Panc1 (cell line): ENCODE measurements at places on chromosomes 13 and 19.

GRCh38 chr13:29758531-29759114 lies 91.8 kb downstream of the UBL3 start:
- no peak for DNase-seq

DNA sequence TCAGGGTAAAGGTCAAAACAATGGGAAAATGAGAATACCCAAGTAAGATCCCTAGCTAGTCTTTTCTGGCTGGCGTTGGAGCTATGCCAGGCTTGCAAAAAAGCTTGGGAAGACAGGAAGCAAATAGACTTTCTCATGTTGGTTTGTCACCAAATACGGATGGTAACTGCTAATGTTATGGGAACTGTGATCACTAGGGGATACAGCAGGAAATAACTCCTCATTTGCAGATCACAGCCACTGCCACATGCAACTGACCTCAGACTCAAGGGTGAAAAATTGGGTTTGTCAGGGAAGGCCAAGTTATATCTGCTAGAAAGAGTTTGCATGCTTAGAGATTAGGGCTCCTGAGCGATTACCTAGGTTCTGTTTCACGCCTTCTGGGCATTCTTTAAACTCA lies 162.9 kb downstream of the NHLRC3 start:
- no peak for DNase-seq

DNA sequence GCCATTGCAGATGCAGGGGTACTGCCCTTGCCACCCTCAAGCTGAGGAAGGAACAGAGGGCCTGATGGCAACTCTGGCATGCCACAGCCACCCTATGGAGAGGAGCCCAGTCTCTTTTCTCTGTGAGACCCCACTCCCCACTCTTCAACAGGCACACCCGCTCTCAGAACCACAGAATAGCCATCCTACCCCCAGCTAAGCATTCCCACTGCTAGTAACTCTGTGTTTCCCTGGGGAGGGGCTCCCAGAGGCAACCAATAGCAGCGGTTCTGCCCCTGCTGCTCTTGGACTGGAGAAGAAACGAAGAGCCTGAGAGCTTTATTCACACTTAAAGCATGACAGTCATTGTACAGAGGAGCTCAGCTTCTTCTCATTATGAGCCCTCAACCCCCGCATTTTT lies 49.3 kb downstream of the UBL3 start:
- DNase-seq, result no peak

- DNase-seq, result no peak
Observed at GRCh38 chr13:109883181-109884180, 97.1 kb upstream of the IRS2 start.

DNA sequence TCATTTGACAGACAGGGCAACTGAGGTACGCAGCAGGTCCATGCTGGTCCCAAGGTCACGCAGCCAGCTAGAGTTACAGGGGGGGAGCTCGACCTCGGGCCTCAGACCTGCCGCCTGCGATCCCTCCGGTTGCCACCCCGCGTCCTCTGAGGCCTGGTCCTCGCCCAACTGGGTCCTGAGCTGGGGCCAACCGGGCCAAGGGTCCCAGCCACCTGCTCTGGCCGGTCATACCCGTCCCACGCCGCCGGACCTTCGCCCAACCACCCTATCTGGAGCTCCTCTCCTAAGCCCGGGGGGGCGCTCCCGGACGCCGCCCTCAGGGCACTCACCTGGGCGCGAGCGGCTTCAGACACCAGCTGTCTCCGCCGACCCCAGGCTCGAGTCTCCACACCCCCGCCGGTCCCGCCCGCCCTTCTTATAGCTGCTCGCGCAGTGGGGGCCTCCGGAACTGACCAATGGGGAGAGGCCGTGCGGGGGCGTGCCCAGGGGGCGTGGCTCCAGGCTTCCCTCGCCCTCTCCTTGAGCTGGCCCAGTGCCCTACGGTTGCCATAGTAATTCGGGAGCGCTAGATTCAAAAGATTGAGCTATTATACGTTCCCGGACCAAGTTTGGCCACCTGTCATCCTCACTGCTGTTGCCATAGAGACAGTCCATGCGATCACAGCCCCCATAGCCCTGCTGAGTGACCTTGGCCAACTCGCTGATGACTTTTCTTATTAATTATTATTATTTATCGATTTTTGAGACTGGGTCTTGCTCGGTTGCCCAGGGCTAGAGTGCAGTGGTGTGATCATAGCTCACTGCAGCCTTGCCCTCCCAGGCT lies at the start of gene PLIN5:
PLIN5 (minus strand) TSS at position 389 of the 823 bp plus-strand sequence. CDS start 1,150 bp downstream, outside the sequence.
- DNase-seq, result no peak

DNA sequence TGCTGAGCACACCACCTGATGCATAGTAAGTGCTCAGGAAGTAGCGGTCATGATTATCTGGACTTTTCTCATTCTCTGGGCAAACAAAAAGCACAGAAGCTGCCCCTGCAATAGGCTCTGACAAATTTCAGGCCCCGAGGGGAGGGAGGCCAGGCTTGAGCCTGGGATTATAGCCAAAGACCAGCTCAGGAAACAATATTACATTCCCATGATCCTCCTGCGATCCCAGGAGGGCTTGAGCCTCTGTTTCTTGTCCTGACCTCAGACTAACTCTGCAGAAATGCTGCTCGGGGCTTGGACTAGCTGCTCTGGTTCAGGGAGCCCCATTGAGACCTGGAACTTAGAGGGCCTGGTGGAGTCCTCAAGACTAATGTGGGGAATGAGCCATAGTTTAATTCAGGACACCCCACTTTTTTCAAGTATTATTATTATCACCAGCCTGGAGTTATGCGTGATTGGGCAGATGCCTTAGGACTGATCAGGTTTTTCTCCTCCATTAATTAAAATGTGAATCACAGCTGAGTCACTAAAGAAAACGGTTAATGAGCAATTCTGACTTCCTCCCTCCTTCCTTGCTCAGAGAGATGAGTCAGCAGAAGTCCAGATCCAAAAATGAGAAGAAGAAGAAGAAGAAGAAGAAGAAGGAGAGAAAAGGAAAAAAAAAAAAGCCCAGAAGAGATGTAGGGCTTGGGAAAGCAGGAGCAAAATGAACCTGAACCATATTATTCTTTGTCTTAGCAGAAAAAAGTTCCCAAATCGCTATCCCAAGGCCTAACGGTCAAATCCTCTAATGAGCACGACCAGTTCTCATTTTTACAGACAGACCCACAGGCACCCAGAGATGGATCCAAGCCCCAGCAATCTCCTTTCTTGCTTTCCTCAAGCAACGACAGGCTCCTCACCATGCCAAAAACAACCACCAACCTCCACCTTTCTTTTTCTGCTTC lies 107.2 kb downstream of the CACNA1A start:
- DNase-seq, result peak; percentile 35

DNA sequence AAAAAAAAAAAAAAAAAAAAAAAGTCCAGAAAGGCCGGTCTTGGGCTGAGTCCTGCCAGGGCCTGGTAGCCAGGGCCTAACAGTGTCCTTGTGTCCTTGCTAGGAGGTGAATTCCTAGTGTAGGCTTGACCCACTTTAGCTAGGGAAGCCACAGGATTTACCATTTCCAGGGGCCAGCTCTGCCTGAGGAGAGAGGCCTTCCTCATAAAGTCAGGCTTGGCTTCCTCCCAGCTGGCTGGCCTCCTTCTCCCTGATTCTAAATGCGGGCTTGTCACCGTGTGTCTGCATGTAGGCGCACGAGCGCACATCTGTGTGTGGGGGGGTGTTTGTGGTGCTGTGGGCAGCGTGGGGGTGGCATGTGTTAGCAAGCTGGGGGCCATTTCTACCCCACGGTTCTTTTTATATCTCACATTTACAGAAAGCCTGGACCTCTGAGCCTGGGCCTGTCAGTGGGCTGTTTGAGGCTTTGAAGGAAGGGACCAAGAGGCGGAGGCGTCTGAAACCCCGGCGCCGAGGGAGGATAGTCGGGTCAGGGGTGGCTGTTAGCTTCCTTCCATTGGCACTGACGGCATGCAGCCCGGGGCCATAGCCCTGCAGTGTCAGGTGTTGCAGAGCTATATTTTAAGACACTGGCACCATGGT lies 31.7 kb downstream of the IER2 start:
- no peak for DNase-seq

DNA sequence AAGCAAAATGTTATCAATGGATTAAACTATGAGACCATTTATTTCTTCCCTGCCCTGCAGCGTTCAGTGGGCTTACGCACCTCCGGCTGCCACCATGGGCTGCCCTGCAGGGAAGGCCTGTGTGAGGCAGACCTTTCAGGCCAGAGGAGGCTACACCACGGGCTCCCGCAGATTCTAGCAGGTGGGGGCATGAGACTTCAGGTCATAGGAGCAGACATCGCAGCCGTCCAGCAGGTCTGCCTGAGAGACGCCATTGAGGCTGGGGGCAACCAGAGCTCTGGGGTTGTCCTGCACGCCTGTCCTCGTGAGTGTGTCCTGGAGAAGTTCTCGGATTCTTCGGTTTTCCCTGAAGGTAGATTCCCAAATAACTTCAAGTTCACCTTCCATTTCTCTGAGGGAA lies 9.4 kb upstream of the SLC7A9 start:
- DNase-seq, result no peak

DNA sequence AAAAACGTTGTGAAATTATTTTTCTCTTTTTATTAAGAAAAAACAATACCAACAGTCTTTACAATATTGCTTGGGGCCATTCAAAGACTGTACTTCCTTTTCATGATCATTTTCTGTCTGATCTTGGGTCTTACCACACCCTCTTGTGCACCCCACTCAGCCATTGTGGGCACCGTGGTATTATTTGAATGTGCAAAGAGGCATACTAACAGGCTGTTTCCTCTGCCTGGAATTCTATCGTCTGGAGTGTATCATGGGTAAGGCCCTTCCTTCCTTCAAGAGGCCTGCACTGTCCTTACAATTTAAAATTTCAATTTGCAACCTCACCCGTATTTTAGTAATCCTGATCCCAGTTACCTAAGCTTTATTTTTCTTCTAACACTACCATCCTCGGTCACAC lies 76.5 kb downstream of the FGF14 start:
- no peak for DNase-seq

GRCh38 chr19:55663846-55664536 lies 9.2 kb downstream of the U2AF2 start:
- no peak for DNase-seq

DNA sequence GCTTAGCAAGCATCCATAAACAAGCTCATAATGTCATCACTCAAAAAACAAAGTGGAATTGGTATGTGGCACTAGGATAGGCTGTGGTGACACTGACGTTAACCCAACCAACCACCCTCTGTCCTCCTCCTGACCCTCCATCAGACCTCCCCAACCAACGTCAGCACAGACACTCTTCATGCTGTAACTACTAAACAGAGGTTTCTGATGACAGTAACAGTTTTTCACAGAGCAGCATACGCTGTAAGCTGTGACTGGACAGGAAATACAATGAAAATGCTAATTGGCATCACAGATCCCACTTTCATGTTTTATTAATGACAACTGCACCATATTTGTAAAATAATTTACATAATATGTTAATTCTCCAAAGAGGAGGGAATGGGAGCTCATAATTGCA lies 238.0 kb downstream of the IRS2 start:
- DNase-seq, result no peak

GRCh38 chr19:29273000-29273640 lies 60.2 kb upstream of the UQCRFS1 start:
- DNase-seq, result no peak

- DNase-seq, result no peak
Observed at GRCh38 chr19:44635581-44636438, 7.9 kb upstream of the PVR start.

- no peak for DNase-seq
Observed at GRCh38 chr13:84352946-84353345, 470.7 kb upstream of the SLITRK1 start.

GRCh38 chr19:43310221-43310620 lies 40.9 kb upstream of the PSG9 start:
- no peak for DNase-seq

- no peak for DNase-seq
Observed at GRCh38 chr13:84574851-84575250, 692.6 kb upstream of the SLITRK1 start.

GRCh38 chr19:44587963-44588770 lies 25.2 kb upstream of the IGSF23 start:
- DNase-seq, result peak; percentile 57

- DNase-seq, result no peak
Observed at GRCh38 chr19:29858000-29858596, 46.3 kb downstream of the CCNE1 start.
